Omental fat pad (tissue), 4 donors: ENCODE measurements at places on chromosomes 2 and 18.

- no peak for DNase-seq
Observed at GRCh38 chr2:83342860-83343329, 1116.2 kb downstream of the SUCLG1 start.

DNA sequence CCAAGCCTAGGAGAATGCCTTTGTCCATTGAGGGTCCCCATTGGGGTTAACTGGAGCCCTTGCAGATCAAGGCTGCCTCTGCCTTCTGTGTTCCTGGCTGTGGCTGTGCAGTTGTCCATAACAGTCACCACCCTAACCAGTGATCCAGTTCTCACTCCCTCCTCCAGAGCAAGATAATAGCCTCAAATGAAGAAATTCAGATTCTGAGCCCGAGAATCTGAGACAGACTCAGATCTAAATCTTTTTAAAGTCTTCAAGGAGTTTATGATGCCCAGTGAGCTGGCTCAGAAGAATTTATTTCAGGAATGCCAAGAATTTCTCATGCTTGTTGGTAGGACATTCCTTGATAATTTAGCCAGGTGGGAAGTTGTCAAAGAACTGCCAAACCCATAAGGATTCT is 44.3 kb upstream of the RAB6C start:
- DNase-seq, result no peak

DNA sequence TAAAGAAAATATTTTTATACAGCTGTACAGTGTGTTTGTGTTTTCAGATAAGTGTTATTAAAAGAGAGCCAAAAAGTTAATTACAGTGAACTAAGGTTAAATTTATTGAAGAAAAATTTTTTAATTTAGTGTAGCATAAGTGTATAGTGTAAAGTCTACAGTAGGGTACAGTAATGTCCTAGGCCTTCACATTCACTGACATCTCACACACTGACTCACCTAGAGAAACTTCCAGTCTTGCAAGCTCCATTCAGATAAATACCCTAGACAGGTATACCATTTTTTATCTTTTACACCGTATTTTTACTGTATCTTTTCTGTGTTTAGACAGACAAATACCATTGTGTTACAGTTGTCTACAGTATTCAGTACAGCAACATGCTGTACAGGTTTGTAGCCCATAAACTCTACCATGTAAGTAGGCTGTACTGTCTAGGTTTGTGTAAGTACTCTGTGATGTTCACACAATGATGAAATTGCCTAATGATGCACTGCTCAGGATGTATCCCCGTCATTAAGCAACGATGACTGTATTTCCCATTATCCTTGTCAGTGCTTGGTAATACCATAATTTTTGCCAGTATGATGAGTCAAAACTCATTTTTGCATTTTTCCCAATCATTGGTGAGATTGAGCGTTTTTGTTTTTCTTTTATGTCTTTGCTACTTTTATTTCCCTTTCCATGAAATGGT is 48.2 kb upstream of the B3GNT2 start:
- no peak for DNase-seq

DNA sequence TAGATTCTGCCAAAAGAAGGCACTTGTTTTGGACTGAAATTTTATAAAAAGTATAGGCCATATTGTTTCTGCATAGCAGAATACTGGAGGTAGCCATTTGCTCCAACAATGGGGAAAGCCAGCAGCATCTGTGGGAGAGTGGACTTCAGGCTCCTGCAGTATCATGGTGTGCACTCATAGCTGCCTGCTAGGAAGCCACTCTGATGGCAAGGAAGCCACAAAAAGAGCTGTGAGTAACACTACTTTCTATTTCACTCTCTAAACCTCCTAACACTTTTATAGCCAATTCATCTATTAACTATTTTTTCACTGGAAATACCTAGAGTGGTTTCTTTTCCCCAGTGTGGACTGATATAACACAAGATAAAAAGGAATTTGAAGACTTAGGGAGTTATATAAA is 144.4 kb upstream of the KCNJ3 start:
- no peak for DNase-seq

DNA sequence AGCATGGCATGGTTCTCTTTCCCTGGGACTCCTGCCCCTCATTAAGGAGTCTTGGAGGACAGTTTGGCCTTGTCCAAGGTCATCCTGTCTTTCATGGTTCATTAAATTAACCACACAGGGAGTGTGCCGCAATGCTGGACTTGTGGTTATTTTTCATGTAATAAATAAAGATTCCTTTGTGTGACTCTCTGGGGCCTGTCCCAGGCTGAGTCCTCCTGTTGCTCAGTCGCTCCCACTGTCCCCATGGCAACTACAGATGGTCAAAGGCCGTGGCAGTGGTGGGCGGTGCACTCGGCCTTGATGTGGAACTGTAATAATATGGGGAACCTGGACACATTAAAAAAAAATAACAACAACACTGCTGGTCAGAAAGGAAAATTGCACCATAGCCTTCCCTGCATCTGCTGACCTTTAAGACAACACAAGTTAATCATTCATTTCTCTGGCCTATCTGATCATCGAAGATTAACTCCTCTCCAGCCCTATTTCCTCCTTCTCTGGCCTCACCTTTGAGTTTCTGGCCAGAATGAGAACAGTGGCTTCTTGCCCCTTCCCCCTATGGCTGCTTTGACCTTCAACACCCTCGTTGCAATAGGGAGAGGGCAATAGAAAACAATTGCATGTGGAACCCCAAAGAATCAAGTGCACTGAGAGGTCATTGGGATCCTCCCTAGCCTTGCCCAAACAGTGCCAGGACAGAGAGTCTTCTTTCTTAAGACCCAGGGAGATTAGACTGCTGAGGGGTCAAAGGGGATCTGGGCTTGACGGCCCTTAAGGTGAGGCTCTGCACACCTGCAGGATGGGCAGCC is 44.7 kb downstream of the PSD4 start:
- DNase-seq, result no peak

DNA sequence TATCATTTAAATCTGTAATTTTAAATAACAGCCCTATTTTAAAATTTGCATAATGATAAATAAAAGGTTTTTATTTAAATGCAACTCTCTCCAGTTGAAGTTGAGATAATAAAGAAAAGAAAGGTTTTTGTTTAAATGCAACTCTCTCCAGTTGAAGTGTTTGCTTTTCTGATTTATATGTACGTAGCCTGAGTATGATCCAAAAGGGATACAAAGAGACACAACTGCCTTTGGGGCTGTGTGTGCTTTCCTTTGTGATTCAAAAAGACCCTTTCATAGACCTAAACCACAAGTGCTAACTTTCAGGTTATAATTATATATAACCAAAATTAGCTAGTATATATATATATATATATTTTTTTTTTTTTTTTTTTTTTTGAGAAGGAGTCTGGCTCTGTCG is 76.2 kb upstream of the MFF start:
- no peak for DNase-seq

- DNase-seq, result no peak
Observed at GRCh38 chr2:135163306-135163705, 111.2 kb downstream of the RAB3GAP1 start.

DNA sequence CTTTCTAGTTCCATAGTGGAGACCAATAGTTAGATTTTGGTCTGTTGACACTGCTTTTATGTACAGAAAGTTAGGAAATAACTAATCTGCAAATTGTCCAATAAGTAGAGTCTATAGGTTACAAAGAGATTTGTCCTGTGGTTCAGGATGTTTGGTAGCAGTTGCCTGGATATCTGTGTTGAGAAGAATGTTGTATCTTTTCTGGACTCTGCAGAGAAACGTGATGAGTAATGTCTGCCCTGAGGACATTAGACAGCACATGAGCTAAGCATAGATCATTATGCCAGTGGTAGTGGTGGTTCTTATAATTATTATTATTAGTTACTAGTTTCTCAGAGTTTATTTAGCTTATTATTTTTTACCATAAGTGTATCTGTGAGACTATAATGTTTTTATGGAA is 65.8 kb downstream of the ANKRD62 start:
- no peak for DNase-seq
